ENCODE measurements at places on chromosomes 7 and 10.

DNA sequence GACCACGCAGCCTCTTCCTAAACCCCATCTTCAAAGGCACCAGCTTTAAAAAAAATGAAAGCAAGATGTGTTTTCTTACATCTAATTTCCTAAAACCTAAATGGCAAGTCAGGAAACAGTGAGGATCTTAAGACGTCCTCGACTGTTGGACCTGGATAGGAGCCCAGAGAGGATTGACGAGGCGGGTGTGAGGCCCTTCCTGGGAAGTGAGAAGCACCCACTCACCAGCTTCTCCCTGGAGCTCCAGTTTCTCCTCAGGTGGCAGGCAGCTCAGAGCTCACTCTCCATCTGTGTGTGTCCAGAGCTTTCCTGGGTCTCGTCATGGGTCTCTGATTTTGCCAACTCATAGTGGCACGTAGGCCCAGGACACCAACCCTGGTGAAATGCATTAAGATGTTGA, 614.0 kb upstream of the AUTS2 start:
- no peak for DNase-seq

GRCh38 chr10:113496111-113497109, 56.4 kb upstream of the HABP2 start:
- DNase-seq: peak; percentile 73

- no peak for DNase-seq
Measured at GRCh38 chr7:95804052-95804451, 31.7 kb downstream of the DYNC1I1 start.

DNA sequence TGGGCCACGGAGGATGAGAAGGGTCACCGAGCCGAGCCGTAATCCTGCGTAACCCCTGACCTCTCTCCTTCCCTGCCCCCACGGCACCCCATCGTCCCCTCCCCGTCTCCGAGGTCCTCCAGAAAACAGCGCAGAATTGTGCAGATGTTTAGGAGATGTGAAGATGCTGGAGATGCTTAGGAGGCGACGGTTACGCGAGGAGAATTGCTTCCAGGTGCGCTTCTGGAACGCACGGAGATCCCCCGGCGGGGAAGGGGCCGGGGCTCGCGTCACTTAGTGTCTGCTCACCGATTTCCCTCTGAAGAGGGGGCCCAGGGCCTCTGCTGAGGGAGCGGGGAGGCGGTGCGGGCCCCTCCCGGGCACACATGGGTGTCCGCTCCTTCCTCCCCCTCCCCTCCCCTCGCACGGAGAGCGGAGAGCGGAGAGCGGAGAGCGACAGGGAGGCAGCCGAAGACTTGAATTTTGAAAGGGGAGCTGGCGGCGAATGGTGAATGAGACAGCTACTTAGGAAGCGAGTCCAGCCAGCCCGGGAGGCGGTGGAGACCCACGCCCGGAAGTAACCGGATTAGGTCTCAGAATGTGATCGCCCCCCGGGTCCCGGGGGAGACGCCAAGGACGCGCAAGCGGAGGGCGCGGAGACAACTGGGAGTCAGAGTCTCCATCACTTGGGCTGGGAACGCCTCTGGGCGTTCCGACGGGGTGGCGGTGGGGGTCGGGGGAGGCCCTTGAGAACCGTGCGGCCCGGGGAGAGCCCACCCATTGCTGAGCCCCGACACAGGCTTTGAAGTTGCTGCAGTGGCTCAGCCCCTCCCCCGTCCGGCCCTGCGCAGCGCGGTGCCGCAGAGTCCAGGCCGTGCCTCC, 8.7 kb upstream of the EN2 start:
- peak; percentile 55 for DNase-seq

DNA sequence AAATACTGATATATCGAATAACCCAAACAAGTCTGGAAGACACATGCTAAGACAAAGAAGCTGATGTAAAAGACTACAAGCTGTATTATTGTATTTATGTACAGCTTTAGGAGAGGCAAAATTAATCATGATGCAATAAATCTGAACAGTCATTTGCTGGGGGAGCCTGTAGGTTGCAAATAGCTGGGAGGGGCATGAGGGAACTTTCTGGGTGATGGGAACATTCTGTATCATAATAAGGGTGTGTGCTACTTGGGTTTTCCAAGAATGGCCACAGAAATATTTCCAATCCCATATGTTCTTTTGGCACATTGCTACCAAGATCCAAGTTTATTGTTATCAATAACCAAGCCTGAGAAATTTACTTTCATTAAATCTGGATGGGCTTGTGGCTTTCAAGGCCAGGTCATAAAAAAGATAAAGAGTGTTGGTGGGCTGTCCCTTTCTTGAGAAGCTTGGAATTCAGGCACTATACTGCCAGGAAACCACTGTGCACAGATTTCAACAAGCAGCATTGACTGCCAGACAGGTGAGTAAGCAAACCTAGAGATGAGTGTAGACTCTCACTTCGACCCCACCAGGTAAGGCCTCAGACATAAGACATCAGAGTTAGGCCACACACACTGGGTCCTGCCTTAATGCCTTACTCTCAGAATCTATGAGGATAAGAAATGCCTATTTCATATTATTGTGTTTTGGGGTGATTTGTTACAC, 629.7 kb upstream of the FZD8 start:
- DNase-seq: no peak

- DNase-seq: peak; percentile 91
Measured at GRCh38 chr7:55365205-55365674, at the start of gene LANCL2. Gene LANCL2, plus strand, starts transcription at chr7:55365337. Its CDS starts 689 bp downstream, at chr7:55366026.

DNA sequence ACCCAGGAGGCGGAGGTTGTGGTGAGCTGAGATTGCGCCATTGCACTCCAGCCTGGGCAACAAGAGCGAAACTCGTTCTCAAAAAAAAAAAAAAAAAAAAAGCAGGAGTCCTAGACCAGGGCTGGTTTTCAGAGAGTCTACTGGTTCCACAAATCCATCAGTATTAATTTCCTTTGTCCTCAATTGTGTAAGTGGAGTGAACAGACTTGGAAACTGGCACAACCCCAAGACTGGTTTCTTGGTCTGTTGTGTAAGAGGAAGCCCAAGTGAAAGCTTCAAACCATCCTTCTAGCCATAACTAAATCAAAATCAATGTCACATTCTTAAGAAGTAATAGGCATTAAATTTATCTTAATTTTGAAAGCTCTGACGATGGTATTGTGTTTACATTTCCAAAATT, 213.6 kb downstream of the DGKI start:
- no peak for DNase-seq

- no peak for DNase-seq
Measured at GRCh38 chr10:102287538-102287937, 42.2 kb downstream of the GBF1 start.

DNA sequence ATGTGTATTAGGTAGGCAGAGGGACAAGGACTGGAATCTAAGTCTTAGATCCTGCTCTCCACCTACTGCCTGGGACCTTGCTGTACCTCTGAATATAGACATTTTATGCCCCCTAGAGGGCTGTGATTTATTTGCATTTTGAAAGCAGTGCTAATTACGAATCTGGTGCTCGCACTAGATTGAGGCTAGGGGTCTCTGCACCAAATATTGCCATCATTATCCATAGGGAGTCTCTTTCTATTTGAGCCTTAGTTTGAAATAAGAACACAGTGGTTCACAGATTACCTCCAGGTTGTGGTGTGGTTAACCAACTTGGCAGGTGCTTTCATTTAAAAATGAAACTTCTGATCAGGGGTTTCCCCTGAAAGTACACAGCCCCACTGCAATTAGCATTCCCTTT, 41.8 kb downstream of the CNNM1 start:
- peak; percentile 40 for DNase-seq

DNA sequence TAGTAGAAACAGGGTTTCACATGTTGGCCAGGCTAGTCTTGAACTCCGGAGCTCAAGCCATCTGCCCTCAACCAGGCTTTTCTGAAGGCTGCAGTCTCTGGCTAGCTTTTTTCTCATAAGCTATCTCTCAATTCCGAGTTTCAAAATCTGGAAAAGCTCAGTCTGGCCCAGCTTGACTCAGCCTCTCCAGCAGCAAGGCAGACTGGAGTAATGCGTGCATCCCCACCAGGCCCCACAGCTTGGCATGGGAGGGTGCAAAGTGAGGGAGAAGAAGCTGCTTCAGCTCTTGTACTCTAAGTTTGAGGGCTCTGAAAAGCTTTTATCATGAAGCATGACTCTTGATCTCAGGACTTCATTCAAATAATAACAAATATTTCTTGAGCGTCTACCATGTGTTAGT, 4.8 kb downstream of the DHTKD1 start:
- no peak for DNase-seq

DNA sequence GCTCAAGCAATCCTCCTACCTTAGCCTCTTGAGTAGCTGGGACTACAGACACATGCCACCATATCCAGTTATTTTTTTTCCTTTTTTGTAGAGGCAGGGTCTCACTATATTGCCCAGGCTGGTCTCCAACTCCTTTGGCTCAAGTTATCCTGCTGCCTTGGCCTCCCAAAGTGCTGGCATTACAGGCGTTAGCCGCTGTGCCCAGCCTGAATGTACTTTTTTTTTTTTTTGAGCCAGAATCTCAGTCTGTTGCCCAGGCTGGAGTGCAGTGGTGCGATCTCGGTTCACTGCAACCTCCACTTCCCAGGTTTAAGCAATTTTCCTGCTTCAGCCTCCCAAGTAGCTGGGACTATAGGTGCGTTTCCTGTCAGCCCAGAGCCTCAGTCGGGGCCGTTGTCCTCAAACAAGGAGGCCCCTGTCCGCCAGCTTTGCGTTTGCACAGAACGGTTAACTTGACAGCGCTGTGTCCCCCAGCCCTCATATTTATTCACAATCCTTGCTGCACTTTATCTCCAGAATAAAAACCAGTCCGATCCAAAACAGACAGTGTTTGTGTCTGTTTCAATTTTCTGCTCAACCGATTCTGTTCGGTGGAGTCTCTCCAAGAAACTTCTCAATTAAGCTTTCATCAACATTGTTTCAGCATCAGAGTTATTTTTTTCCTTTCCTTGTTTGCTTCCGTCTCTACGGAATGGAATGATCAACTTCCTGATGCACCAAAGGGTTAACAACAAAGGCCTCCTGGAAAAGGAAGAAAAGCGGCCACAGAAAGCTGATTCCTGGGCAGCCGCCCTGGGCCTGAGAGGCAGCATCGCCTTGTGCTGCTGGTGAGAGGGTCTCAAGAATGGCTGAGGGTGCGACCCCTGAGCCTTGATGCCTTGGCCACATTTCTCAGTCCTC, 64.5 kb downstream of the PDIA4 start:
- peak; percentile 65 for DNase-seq

DNA sequence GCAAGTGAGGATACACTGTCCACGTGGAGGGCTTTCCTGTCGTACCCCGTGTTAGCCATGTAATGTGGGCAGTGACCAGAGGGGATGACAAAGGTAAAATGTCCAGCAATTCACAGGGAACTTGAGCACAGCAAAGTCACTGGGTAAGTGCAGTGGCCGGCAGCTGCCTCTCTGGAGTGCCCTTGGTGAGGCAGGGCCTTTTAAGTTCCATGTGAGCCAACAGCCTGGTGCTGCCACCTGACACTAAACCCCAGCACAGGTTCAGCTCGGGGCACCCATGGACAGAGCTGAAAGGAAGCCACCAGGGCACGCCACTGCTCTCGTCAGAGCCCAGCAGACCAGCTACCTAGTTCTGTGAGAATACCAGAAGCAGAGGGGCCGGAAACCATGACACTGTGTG, 168.3 kb downstream of the PRKAG2 start:
- no peak for DNase-seq

GRCh38 chr7:5797716-5798115, 16.3 kb upstream of the RNF216 start:
- DNase-seq: no peak

DNA sequence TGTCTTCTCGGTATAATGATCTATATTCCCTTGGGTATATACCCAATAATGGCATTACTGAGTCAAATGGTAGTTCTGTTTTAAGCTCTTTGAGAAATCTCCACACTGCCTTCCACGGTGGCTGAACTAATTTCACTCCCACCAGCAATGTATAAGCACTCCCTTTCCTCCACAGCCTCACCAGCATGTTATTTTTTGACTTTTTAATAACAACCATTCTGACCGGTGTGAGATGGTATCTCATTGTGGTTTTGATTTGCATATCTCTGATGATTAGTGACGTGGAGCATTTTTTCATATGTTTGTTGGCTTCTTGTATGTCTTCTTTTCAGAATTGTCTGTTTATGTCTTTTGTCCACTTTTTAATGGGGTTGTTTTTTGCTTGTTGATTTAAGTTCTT, 33.6 kb downstream of the KIAA1217 start:
- no peak for DNase-seq

DNA sequence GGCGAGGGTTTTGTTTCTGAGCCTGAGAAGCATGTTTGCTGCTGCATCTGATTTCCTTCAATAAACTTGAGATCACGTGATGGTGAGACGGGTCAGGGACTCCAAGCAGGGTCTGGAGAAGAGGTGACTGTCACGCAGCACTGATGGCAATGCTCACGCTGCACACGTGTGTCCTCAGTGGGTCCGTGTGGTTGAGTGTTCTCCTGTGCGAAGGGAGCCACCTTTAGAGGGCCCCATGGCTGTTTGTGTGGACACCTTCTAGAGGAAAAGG, 100.4 kb downstream of the WDR37 start:
- DNase-seq: no peak

DNA sequence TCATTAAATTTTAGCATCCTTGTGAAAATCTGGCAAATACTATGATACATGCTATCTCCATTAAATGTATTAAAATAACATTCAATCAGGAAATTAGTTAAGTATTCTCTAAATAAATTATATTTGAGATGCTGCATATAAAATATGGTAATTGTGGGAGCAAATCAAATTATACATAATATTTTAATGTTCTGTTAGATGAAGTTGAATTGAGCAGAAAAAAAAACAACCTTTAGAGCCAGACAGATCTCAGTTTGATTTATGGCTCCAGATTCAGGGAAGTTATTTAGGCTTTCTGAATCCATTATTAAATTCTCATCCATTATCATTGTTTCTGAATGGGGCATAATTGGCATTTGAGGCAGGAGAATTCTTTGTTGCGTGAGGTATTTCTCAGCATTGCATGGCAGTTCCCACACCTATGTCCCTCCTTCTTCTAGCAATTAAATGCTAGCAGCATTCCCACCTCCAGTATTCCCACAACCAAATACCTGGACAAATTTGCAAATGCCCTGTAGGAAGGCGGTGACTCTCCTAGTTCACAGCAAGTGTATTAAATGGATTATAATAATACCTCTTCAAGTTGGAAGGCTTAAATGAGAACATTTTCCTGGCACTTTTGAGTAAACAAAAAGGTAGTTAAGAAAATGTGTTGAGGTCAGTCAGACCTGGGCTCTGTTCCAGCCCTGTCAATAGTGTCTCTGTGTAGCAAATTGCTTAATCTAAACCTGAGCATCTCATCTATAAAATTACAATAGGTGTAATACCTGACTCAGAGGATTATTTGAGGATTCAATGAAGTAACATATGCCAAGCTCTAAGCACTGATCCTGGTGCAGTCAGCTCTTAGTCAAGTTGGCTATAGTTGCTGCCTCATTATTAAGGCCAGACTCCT, 108.9 kb downstream of the RNLS start:
- no peak for DNase-seq
